ENCODE measurements at places on chromosomes 2 and 18. TPM values are rescaled to one million over a fixed set of nuclear protein-coding genes. Genes with fewer than 3 reads are reported as not detected.

Gene RAX
- not detected for total RNA-seq

Gene OSR1
- 1.8 TPM for total RNA-seq

Gene DNAJC5G
- total RNA-seq = not detected

Gene RPRM
- total RNA-seq = not detected

Gene PID1
- total RNA-seq = 6.6 TPM

Gene ALPP
- total RNA-seq = 0.08 TPM

Gene ANKRD36B
- total RNA-seq = 27.3 TPM

Gene CFAP65
- total RNA-seq = not detected

Gene CNOT9
- 188 TPM for total RNA-seq

Data from SJCRH30 (cell line).